NCI-H510A (cell line): ENCODE measurements at places on chromosomes 12 and 14.

- no peak for DNase-seq
These were observed 6.2 kb downstream of the RPL36AL start for GRCh38 chr14:49614196-49614595.

- DNase-seq: no peak
These were observed 170.0 kb downstream of the KLHL28 start for GRCh38 chr14:44791730-44792129.

DNA sequence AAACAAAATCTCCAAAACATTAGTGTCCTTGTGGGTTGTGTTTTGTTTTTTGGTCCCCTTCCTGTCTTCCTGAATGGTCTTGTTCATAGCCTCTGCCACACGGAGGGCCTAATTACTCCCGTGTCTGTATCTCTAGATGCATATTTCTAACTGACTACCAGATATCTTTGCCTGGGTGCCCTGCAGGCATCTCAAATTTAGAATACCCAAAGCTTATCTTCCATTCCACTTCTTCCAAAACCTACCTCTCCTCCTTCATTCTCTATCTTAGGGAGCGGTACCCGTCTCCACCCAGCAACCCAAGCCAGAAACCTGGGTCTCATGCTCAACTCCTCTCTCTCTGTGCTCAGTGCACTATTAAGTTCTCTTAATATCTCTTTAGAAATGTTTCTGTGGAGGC lies 10.9 kb upstream of the METAP2 start:
- no peak for DNase-seq

- no peak for DNase-seq
These were observed 20.5 kb downstream of the TMEM116 start for GRCh38 chr12:111992464-111992863.

DNA sequence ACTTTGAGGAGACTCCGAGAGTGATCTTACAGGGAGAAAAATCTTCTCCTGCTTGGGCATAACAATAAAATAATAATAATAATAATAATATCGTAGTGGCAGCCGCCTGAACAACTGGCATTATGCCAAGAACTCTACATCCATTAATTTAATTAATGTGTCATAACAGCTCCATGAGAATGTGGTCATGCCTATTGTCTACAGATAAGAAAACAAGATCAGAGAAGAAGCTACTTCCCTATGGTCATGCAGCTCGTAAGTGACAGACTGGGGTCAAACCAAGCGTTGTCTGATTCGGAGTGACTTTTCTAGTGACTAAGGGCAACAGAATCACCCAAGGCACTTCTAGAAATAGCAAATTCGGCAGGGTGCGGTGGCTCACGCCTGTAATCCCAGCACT lies 11.7 kb downstream of the PROX2 start:
- no peak for DNase-seq
